Spleen (tissue), 13 donors: ENCODE measurements at places on chromosomes 13 and 19. TPM values are rescaled to one million over a fixed set of nuclear protein-coding genes. Genes with fewer than 3 reads are reported as not detected.

DNA sequence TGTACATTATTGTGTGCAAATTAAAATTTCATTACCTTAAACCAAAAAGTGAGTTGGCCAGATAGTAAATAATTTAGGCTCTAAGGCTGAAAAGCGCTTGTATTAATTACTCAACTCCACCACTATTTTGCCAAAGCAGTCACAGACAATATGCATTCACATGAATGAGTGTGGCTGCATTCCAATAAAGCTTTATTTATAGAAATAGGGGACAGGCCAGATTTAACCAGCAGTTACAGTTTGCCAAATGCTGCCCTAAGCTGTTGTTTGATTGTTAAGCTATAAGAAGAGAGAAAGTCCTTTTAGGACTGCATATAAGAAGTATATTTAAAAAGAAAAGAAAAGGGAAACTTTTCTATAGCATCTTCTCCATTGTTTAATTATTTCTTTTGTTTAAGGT, 342.6 kb downstream of the ITGBL1 start:
- H3K27ac ChIP-seq, result no peak overlapping the region
- no peaks in the 10 kb centered on the region for H3K4me1 ChIP-seq
- no peak overlapping the region for H3K4me3 ChIP-seq
- H3K27me3 ChIP-seq, result no peaks in the 10 kb centered on the region
- DNase-seq, result no peak

GRCh38 chr19:33861950-33862349, 65.3 kb downstream of the KCTD15 start:
- no peak overlapping the region for H3K27ac ChIP-seq
- H3K4me3 ChIP-seq, result no peak overlapping the region
- no peaks in the 10 kb centered on the region for H3K27me3 ChIP-seq
- no peaks in the 10 kb centered on the region for H3K4me1 ChIP-seq
- no peaks in the 10 kb centered on the region for H3K36me3 ChIP-seq

- H3K27ac ChIP-seq, result no peak overlapping the region
- DNase-seq, result peak; percentile 89
- peaks cover 6% of the 10 kb centered on the region for H3K27me3 ChIP-seq
- peaks cover 12% of the 10 kb centered on the region for H3K4me1 ChIP-seq
Observed at GRCh38 chr19:46529622-46530451, 34.2 kb upstream of the PNMA8B start.

DNA sequence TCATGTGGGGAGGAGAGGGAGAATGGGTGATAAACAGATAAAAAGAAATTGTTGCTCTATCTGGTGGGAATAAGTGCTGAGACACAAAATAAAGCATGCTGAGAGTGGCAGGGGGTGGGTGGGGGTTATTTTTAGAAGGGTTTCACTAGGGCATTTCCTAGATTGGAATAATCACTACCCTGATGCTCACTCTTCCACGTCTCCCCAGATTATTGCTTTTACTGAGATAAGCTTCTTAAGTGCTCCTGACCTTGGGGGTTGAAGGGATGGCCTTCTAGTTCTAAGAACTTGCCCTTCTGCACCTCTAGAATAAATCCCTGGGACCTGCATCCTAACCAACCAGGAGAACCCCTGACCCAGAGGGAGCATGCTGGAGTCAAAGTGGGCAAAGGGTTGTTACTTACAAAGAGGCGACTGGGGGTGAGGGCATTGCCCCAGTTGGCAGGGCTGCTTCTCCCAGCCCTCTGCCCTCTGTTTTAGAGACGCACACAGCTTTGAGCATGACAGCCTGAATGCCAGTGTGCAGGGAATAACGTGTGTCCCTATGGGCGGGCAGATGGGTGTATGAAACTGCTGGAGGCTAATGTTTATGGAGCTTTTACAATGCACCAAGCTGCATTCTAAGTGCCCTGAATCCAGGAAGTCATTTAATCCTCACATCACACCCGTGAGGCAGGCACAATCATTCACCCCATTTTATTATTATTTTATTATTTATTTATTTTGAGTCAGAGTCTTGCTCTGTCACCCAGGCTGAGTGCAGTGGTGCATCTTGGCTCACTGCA, 743 bp downstream of the RDH8 start:
- no peak overlapping the region for H3K4me3 ChIP-seq
- H3K27me3 ChIP-seq, result peaks cover 46% of the 10 kb centered on the region
- DNase-seq, result no peak
- H3K36me3 ChIP-seq, result no peaks in the 10 kb centered on the region

- DNase-seq, result peak; percentile 84
- H3K27ac ChIP-seq, result no peak overlapping the region
- peaks cover 6% of the 10 kb centered on the region for H3K27me3 ChIP-seq
- H3K4me1 ChIP-seq, result peaks cover 26% of the 10 kb centered on the region
Observed at GRCh38 chr19:47324502-47324901, 7.5 kb upstream of the C5AR2 start.

GRCh38 chr13:108573455-108573854, 56.0 kb upstream of the MYO16 start:
- no peaks in the 10 kb centered on the region for H3K36me3 ChIP-seq
- no peaks in the 10 kb centered on the region for H3K4me1 ChIP-seq
- H3K27ac ChIP-seq, result no peak overlapping the region
- H3K27me3 ChIP-seq, result no peaks in the 10 kb centered on the region
- H3K4me3 ChIP-seq, result no peak overlapping the region

- no peaks in the 10 kb centered on the region for H3K4me1 ChIP-seq
- H3K27ac ChIP-seq, result no peak overlapping the region
Observed at GRCh38 chr19:54029930-54030490, 33.7 kb downstream of the VSTM1 start.

- H3K27me3 ChIP-seq, result no peaks in the 10 kb centered on the region
- peaks cover 6% of the 10 kb centered on the region for H3K4me1 ChIP-seq
- DNase-seq, result no peak
- no peaks in the 10 kb centered on the region for H3K36me3 ChIP-seq
- no peak overlapping the region for H3K4me3 ChIP-seq
- no peak overlapping the region for H3K27ac ChIP-seq
Observed at GRCh38 chr13:34258646-34259386, 440.9 kb downstream of the RFC3 start.

DNA sequence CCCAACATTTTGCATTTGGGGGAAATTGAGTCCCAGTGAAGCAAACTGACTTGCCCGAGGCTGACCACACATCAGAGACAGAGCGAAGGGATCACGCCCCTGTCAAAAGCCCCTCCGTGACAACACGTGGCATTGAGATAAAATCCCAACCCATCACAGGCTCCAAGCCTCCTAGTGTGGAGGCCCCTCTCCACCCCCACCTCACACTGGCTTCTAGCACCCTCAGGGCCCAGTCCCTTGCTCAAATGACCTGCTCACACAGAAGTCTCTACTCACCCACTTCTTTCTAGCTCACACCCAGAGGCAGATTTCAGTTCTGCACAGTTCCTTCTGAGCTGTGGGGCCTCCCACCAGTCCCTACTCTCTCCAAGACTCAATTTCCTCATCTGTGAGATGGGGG, 10.3 kb downstream of the HPN start:
- no peaks in the 10 kb centered on the region for H3K27me3 ChIP-seq
- DNase-seq, result no peak
- H3K4me1 ChIP-seq, result no peaks in the 10 kb centered on the region
- H3K36me3 ChIP-seq, result no peaks in the 10 kb centered on the region
- H3K27ac ChIP-seq, result no peak overlapping the region

DNA sequence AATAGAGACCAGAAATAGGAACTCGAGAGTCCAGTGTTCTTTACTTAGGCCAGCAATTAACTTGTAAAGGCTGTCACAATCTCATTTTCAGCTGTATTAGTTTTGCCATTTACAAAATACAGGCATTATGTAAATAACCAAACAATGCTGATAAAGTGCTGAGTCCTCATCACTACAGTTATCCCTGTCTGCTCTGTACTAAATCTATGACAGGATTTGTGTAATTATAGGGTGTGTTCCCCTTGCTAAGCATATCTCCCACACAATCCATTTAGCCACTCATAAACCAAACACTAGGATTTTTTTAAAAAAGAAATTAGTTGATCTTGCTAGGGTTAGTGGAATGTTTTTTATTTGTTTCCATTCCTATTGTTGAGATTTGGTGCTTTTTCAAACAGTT, 23.2 kb downstream of the PDX1 start:
- DNase-seq, result no peak
- H3K36me3 ChIP-seq, result no peaks in the 10 kb centered on the region
- no peak overlapping the region for H3K27ac ChIP-seq
- no peaks in the 10 kb centered on the region for H3K4me1 ChIP-seq
- no peaks in the 10 kb centered on the region for H3K27me3 ChIP-seq
- H3K4me3 ChIP-seq, result no peak overlapping the region

DNA sequence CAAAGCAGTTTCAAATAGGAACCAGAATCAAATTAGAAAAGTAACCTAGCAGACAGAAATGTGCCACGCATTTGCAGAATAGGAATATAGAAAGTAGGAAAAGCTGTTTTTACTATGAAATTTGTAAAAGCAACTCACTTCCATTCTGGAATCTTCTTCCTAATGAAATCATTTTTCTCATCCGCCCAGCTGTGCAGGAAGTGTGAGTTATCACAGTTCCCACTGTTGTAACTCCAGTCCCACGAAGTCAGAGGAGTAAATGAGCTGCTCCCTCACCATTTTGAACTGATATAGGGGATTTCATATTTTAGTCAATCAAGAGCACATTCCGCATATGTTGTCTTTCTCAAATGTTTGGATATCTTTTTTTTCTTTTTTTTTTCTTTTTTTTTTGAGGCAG, 230.8 kb downstream of the TBC1D4 start:
- no peak for DNase-seq
- no peak overlapping the region for H3K4me3 ChIP-seq
- H3K36me3 ChIP-seq, result no peaks in the 10 kb centered on the region
- H3K27ac ChIP-seq, result no peak overlapping the region
- H3K4me1 ChIP-seq, result no peaks in the 10 kb centered on the region

GRCh38 chr19:3881272-3882040, 971 bp downstream of the ATCAY start:
- no peak overlapping the region for H3K4me3 ChIP-seq
- peaks cover 16% of the 10 kb centered on the region for H3K4me1 ChIP-seq
- H3K36me3 ChIP-seq, result no peaks in the 10 kb centered on the region

DNA sequence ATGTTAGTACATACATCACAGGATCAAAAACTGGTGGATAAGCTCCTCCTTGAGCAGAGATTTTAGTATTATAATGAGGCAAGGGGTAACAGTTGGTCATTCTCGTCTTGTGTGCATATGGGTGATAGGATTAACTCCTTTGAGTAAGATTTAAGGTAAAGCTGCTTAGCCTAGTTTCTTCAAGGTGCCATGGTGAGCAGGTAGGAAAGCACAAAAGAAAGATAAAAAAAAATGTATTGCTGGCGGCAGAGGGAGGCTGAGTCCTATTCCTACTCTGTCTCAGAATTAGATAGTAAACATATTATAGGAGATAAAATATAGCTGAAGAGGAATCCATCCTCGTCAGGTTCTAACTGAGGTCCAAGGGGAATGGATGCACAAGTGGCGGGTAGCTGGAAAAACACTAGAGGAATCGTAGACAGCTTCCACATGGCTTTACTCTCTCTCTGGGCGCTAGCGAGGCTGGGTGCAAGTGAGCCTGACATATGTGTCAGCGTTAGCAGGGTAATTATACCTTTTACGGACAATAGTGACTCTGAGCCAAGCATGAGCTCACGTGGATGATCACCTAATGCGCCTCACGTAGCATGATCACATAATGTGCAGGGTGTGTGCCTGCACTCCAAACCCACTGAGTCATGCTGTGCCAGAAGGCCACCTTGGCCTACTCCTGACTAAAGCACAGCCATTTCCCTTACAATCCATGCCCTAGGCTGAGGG, 734.3 kb upstream of the MIR17HG start:
- no peaks in the 10 kb centered on the region for H3K4me1 ChIP-seq
- no peak overlapping the region for H3K27ac ChIP-seq
- no peak for DNase-seq
- H3K4me3 ChIP-seq, result no peak overlapping the region
- H3K36me3 ChIP-seq, result no peaks in the 10 kb centered on the region

GRCh38 chr13:99648927-99649326, 147.7 kb downstream of the TM9SF2 start:
- no peaks in the 10 kb centered on the region for H3K27me3 ChIP-seq
- H3K4me3 ChIP-seq, result no peak overlapping the region
- no peaks in the 10 kb centered on the region for H3K4me1 ChIP-seq
- H3K36me3 ChIP-seq, result no peaks in the 10 kb centered on the region
- no peak for DNase-seq

- H3K36me3 ChIP-seq, result no peaks in the 10 kb centered on the region
- no peak overlapping the region for H3K27ac ChIP-seq
- H3K27me3 ChIP-seq, result no peaks in the 10 kb centered on the region
- H3K4me3 ChIP-seq, result no peak overlapping the region
- no peak for DNase-seq
- H3K4me1 ChIP-seq, result peaks cover 31% of the 10 kb centered on the region
Observed at GRCh38 chr19:17340302-17340870, 3.0 kb downstream of the GTPBP3 start.

DNA sequence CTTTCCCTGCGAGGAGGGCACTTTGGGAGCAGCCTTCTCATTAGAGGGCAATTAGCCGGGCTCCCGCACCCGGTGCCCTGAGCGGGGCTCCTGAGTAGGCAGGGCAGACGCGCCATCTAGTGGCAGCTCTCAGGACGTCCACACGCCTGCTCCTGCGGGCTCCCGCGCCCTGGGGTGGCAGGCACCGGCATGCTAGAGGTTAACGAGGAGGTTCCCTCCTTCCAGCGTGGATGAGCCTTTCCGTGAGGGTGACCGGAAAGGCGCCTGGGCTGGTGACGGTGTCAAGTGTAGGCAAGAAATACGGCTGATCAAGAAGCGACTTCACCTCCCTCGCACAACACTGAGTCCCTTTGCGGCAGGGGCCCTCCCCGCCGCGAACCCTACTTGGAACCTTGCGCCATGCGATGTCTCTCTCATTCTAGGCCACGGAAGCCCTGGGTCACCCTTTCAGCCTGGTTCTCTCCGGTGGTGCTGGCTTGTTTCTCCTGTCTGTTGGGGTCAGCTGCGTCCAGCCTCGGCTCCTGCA, 67.7 kb downstream of the ALOX5AP start:
- peak; percentile 96 for DNase-seq
- no peaks in the 10 kb centered on the region for H3K36me3 ChIP-seq
- H3K4me1 ChIP-seq, result peaks cover 36% of the 10 kb centered on the region
- no peaks in the 10 kb centered on the region for H3K27me3 ChIP-seq

- H3K36me3 ChIP-seq, result no peaks in the 10 kb centered on the region
- H3K27me3 ChIP-seq, result no peaks in the 10 kb centered on the region
- no peak overlapping the region for H3K4me3 ChIP-seq
- DNase-seq, result no peak
- H3K4me1 ChIP-seq, result no peaks in the 10 kb centered on the region
- no peak overlapping the region for H3K27ac ChIP-seq
Observed at GRCh38 chr13:47277774-47278173, 380.9 kb upstream of the HTR2A start.

PDE4C gene
- total RNA-seq, result 2.1 TPM

KLF16 gene
- 39.0 TPM for total RNA-seq

ZNF431 gene
- total RNA-seq, result 22.2 TPM

CCL25 gene
- 1.2 TPM for total RNA-seq
